Common myeloid progenitor, CD34-positive (primary cell): ENCODE measurements at places on chromosomes 7 and 10.

DNA sequence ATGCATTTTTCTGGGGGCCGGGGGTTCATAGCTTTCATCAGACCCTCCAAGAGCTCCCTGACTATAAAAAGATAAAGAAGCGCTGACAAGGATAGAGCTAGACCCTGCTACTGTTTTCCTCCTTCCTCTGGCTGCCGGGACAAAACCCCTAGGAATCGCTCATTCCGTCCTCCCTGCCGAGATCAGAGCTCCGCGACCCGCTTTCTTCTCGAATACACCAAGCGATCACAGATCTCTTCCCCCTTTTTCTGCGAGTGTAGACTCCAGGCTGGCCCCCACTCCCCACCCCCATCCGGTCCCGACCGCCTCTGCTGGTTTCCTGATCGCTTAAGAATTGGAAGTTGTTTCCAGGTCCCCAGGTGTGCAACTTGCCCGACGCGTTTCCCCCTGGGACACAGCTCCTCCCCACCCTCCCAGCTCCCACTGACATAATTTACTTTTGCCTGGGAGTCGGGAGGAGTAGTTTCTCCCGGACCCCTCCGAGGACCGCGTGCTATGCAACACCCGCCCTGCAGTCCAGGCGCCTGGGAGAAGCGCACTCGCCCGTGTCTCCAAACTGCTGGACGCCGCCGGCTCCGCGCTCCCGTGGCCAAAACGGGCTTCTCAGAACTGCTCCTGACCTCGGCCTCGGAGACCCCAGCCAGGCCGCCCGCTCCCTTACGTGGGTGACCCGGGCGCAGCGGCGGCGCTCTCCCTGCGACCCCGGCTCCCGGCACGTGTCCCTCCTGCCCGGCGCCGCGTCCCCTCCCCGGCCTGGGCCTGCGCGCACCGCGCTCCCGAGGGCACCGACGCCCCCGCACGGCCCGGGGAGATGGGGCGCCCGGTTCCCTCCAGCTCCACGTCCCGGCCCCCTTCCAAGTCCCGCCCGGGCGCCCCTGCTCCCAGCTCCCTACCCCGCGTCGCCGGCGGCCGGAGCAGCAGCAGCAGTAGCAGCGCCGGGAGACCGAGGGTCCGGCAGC, 552 bp downstream of the IL15RA start:
- DNase-seq, result peak; percentile 43

DNA sequence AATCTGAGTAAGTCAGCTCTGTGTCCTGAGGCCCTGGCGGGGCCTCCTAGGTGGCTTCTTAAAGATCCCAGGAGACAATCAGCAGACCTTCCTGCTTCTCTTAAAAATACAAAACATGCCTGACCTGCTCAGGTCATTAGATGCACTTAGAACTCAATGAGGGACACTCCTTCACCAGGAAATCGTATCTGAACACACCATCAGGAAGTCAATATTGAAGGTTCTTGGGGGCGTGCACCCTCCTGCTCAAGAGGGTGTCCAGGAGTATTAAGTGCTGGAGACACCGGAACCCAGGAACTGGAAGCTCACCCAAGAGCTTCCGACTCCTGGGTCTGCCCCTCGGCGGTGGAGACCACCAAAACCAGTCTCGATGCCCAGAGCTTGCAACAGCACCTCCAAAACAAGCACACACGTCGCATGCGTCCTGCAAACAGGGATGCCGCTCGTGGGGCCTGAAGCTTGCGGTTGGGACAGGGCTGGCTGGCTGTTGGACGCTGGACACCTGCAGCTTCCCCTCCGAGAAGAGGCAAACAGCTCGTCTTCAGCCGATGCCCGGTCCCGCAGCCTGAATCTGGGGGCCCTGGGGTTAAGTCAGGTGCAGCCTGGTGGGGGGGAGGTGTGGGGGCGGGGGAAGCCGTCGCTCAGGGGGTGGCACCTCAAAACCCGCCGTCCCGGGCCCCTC, 803 bp downstream of the RAPGEF5 start:
- DNase-seq, result no peak

GRCh38 chr10:117204316-117204715, 7.0 kb downstream of the KCNK18 start:
- DNase-seq, result no peak

DNA sequence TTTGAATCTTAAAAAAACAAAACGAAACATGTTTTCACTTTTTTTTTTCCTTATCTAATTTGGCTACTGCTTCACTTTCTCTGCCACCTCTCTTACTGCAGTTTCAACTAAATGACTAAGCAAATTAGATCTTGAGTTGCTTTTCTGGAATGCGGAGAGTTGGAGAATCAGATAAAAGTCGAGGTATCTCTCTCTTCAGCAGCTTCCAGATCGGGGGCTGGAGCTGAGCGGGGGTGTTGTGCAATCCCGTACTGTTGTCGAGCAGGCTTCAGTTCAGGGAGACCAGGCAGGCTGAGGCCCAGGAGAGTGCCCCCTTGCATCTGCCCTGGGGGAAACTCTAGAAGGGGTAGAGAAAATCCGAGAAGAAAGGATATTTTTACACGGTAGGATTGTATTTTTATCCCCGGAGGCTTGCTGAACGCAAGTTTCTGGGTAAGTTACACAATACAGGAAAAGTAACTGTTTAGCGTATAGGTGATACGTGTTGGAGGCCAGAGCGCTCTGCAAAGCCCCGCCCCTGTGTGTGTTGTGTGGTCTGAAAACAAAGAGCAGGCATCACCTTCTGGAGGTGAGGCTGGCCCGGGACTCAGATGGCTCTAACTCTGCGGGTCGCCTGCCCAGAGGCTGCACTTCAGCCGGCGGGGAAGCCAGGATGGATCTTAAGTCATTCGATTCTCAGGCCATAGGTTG, 116.6 kb downstream of the KLF6 start:
- no peak for DNase-seq

DNA sequence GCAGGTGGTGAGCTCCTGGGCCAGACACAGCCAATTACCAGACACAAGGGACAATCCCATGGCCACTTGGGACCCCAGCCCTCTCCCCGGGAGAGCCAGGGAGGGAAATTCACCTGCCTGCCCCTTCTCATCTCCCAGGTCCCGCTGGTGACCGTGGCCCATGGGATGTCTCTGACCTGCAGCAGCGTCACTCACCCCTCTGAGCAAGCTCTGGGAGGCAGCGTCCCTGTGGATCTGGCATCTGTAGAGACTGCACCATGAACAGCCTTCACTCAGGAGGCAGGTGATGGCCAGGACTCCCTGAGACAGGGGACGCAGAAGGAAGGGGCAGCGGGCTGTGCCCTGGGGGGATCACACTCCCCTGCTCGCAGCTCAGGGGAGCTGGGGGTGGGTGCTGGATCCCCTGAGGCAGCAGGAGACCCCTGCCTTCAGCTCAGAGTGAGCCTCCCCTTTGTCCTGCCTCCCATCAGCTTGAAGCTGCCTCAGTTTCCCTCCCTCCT, 90.8 kb downstream of the FOXL3 start:
- no peak for DNase-seq

GRCh38 chr10:114188900-114189299, 9.7 kb downstream of the TDRD1 start:
- DNase-seq, result no peak
